ENCODE measurements at places on chromosomes 4 and X. TPM values are rescaled to one million over a fixed set of nuclear protein-coding genes. Genes with fewer than 3 reads are reported as not detected.

DNA sequence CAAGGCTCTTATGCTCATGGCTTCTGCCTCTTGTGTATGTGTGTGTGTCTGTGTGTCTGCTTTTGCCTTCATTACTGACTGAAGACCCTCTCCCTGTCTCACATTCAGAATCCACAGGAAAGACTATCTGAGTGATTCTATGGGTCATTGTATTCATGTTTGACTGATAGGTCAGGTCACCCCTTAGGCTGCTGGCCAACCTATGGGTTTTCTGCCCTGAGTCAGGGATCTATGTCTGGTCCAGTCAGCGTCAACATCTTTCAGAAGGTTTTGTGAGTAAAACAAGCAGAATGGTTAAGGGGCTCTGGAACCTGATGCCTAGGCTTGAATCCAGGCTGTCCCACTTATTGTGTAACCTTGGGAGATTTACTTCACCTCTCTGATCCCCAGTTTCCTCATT, 30.5 kb downstream of the NHSL2 start:
- no peak for DNase-seq

DNA sequence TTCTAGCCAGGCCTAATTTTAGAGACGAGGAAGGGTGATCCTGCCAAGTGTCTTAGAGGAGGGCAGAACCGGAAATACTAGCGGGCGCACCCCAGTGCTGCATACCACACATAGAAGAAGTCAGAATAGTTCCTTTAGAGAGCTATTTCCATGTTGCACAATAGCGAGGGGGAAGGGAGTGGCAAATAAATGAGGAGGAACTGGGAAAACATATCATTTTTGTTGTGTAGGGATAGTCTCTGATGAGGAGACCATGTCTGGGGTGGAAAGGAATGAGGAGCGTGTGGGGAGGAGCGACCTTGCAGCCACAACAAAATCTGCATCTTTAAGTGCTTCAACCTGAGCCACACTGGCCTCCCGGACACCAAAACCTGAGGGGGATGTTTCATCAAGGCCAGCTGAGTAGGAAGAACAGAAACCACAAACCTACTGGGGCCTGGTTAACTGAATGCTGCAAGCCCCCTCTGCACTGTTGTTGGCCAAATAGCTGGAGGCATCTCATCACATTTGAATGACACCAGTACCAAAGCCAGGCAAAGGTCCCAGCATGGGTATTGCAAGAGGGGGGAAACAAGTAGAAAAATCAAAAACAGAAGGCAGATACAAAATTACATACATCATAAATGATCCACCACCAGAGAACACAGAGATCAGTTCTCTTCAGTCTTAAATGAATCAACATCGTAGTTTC, 26.7 kb upstream of the C1QTNF7 start:
- DNase-seq = peak; percentile 25

GRCh38 chrX:47831788-47832187, 4.9 kb upstream of the ZNF81 start:
- peak; percentile 23 for DNase-seq

- no peak for DNase-seq
Measured at GRCh38 chr4:124278477-124278876, 434.1 kb downstream of the ANKRD50 start.

DNA sequence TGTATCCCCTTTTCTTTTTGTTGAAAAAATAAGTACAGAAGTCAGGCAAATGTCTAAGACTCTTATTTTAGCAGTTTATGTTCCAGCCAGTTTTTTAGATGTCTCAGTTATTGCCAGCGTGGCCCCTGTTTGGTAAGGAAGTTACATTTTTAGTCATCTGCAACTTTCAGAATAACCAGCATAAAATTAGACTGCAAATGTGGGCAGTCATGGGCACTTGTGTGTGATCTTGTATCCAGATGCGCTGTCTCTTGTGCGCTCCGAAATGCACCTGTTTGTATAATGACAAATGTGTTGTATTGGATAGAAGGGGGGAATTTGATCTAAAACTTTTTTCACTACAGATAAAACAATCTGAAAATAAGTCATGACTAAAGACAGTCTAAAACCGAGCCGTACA, 44.3 kb upstream of the CLCN4 start:
- DNase-seq = no peak

GRCh38 chr4:182010876-182011275, 232.3 kb upstream of the TENM3 start:
- DNase-seq = no peak

- no peak for DNase-seq
Measured at GRCh38 chr4:6456450-6456849, 16.0 kb downstream of the PPP2R2C start.

DNA sequence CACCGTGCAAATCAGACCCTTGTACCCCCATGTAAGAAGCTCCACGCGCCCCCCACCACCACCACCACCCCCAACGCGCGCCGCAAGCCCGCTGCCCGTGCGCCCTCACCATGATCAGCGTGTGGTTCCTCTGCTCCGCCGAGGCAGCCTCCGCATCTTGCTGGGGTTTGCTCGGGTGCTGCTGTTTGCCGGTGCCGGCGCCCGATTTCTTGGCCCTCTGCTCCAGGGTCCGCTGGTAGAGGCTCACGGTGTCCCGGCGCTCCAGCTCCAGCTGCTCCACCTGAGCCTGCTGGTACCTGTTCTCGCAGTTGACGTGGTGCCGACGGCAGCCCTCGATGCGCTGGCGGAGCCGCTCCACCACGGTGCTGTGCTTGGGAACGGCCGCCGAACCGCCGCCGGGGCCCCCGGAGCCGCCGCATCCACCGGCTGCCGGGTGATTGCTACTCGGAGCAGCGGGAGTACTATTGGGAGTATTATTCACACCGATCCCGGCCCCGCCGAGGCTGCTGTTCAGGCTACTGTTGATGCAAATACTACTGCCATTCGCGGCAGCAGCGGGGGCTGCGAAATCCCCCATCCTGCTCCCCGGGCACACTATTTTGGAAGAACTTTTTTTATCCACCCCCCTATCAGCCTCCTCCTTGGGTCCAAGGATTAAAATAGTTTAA, 1.1 kb downstream of the MAML3 start:
- DNase-seq = peak; percentile 79

GRCh38 chr4:118586357-118586790, 98.8 kb upstream of the METTL14 start:
- DNase-seq = peak; percentile 36

DNA sequence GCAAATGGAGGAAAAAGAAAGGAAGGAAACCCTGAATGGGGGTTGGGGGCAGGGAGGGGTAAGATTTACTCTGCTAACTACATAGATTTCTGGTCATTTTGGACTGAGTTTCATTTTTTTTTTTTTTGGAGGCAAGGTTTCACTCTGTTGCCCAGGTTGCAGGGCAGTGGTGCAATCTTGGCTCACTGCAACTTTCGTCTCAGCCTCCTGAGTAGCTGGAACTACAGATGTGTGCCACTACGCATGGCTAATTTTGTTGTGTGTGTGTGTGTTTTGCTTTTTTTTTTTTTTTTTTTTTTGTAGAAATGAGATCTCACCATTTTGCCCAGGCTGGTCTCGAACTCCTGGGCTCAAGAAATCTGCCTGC, 223.5 kb downstream of the APBB2 start:
- DNase-seq = no peak

- peak; percentile 29 for DNase-seq
Measured at GRCh38 chrX:145751943-145752342, 65.7 kb upstream of the SLITRK2 start.

DNA sequence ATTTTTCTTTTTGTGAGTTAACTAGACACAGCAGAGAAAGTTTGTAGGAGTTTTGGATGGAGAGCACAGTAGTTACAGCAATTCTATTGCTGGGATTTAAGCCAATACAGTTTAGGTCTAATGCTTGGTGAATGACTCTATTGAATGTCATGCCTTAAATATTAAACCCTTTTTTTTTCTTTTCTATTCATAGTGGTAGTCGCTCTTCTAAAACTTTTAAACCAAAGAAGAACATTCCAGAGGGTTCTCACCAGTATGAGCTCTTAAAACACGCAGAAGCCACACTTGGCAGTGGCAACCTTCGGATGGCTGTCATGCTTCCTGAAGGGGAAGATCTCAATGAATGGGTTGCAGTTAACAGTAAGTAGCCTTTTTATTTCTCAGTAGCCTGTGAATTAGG, 34.8 kb upstream of the DCK start:
- DNase-seq = no peak

DNA sequence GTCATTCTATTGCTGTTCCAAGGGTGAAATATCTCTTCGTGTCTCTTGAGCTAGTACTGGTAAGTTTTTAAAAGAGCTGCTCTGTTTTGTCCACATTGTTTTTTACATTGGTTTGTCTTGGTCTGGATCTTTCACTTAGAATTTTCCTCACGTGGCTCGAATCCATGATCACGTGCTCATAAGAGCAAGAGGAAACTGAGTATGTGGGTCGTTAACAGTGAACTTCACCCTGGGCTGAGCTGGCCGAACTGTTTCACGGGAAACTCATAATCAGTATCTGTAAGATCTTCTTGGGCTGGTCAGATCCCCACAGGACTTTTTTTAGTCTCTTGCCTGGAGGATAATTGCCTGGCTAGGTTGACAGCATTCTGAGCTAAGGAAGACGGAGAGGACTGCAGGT, 77.8 kb upstream of the HELT start:
- no peak for DNase-seq

DNA sequence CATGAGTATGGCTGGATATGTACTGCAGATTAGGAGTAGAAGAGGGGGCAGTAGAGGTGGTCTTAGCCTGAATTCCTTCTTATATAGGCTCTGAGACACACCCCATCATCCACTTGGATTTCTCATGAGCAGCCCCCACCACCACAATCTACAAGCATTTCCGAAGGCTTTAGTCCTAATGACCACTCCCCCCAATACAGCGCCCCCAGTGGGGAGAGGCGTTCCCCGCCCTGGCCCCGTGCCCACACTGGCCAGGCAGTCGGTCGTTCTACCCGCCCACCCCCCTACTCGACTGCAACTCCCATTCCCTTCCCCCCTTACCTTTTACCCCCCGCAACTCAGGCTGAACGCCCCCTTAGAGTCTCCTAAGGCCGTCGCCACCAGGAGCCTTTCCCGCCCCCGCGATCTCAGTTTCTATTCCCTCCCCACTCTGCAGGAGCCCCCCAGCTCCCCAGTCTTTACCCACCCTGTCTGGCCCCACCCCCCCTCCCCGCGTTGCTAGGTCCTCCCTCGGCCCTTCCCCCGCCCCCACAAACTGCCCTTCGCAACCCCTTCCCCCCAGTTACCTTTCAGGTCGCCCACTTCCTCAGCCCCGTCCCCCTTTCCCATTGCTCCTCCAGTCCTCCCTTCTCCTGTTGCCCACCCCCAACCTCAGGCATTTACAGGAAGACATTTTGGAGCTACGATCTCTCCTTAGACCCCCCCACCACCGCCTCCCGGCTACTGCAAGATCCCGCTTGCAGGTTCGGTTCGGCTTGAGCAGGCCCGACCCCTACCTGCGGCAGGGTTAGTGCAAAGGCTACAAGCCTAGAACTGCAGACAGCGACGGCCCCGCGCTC, 468 bp downstream of the ZMYM3 start:
- DNase-seq = peak; percentile 73

DNA sequence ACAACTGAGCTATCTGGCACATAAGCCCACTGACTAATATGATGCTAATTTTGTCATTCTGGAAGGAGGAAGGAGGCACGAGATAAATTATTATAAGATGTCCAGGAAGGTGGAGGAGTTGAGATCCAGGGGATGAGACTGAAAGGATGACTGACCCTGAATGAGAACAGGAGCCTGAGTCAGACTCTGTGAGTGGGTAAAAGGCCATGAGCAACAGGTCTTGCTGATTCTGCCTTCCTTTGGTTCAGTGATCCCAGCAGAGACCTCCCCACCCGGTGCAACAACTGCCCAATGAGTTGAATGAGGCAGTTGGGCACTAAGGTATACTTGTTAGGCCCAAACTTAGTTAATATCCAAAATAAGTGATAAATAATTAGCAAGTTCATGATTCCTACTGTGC, 238.1 kb upstream of the GPC4 start:
- DNase-seq = no peak

DNA sequence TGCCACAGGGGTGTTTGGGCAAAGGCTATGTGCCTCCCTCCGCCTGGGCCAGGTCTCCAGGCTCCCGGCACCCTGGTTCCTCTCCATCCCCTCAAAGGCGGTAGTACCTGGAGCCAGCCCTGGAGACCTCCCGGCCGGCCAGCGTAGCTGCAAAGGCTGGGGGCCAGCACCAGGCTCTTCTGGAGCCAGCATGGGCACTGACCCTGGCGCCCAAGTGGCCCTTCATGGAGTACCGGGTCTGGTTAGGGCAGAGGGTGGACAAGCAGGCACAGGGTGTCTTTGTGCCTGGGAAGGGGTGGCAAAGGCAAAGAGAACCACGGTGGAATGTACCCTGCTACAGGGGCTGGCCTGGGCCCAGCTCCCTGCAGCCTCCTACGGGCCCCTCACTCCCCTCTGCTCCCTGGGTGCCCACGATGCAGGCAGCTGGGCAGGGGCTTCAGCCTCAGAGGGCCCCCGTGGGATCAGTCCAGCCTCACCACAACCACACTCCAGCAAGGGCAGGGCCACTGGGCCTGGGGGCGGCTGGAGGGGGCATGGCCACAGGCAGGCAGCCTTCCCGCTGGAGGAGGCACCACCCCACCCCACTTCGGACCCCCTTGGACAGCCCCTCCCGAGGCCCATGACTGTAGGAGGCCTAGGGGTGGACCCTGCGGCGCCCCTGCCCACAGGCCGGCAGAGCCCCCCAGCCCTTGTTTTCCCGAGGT, 112.9 kb upstream of the NKX1-1 start:
- DNase-seq = no peak

DNA sequence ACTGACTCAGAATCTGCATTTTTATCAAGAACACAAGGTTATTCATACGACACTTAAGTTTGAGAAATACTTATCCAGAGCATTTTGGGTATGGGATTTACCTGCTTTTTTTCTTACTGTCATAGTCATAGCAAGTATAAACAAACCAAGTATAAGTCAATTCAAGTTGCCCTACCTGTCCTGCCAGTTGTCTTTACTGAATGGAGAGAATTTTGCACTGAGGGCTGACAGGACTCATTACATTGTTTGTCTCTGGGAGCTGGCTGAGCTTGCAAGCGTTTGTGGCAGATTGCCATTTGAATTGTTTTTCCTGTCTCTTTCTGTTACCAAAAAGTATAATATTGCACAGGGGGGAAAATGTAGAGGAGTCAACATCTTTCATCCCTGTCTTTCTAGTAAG, 278.9 kb upstream of the MAGEC2 start:
- DNase-seq = no peak

GRCh38 chr4:2253160-2254084, 8.5 kb downstream of the MXD4 start:
- no peak for DNase-seq

GRCh38 chr4:8040607-8041006, 100.9 kb upstream of the AFAP1 start:
- no peak for DNase-seq

DNA sequence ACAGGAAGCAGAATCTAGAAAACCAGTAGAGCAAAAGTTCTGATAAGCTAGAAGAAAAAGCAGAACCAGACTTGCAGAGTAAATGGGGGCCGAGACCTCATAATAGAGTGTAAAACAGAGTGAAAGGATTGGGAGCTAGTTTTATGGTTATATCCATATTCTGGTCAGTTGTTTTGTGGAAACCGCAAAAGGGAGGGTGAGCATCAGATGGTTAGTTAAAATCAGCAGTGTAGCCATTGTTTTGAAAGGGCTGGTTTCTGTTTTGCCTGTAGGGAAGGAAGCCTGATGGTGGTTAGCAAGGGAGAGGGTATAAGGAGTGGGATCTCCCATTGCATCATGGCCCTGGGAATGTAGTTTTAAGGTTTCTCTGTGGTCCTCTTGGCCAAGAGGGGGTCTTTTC, 17.2 kb upstream of the CCNI start:
- no peak for DNase-seq

TCEAL6 gene
- total RNA-seq = not detected

CPE gene
- total RNA-seq = 135 TPM

TADA2B gene
- total RNA-seq = 19.1 TPM

GPC4 gene
- total RNA-seq = 60.4 TPM

PCDH18 gene
- 106 TPM for total RNA-seq

USP51 gene
- 10.2 TPM for total RNA-seq

NPNT gene
- total RNA-seq = 160 TPM

VGLL1 gene
- total RNA-seq = 0.40 TPM

TMEM175 gene
- 23.7 TPM for total RNA-seq

ARHGAP36 gene
- not detected for total RNA-seq
